GM06990 (cell line): ENCODE measurements at places on chromosomes 13 and 19.

DNA sequence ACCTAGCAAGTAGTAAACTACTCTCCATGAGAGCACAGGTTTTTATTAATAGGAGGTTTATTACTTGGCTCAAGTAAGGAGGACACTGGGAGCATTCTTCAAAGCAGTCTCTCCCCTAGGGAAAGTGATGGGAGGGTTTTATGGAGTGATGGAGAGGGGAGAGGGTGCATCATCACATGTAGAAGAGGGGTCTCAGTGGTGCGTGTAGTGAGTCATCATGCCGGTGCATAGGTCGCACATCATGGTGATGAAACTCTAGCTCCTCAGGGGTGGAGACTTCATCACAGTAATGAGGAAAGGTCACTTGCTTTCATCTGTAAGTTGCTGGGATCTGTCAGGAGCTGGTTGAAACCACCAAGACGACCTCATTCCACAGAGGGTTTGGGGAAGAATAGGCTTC, 210.8 kb upstream of the UBL3 start:
- DNase-seq: no peak

- peak; percentile 88 for DNase-seq
Observed at GRCh38 chr19:11422163-11423065, 3.3 kb upstream of the RGL3 start.

DNA sequence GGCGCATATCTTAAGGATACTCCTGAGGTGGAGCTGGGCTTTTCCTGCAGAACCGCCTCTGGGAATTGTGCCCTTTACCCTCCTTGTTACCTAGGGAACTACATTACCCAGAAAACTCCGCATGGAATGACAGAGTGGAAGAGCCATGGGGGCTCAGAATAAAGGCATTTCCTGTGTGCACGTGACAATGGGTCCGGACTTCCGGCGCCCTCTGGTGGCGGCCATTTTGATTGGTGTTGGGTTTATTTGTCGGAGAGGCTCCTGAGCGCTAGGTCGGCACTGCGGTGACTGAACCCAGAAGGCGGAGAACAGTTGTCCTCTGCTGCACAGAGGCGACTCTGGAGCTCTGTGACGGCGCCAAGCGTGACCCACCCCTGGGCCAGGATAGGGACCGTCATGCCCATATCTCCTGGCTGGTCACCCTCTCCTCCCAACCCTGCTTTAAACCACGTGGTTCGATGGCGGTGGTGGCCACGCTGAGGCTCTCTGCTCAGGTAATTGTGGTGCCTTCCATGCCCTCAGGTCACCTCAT, at the start of gene ZNF587B:
TSS of gene ZNF587B (plus strand) at position 229 of the 532 bp plus-strand sequence. CDS start at position 459, 230 bp downstream.
- peak; percentile 18 for DNase-seq

- DNase-seq: no peak
Observed at GRCh38 chr19:45352062-45352461, 11.5 kb downstream of the KLC3 start.
